ENCODE measurements at places on chromosomes 5 and 9.

DNA sequence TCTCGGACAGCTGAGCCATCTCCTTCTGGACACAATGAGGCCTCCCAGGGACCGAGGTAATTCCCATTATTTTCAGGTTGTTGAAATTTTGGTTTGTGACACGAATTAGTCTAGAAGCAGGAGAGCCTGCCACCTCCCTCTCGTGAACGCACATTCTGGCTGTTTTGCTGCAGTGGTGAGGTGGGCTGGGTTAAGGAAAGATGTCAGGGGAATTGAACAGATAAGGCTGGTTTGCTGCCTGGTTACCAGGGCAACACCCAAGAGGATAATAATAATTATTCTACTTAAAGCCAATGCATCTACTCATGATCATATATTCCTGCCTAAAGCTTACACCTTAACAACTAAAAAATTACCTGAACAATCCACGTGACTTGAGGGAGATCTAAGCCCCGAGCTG, 38.1 kb downstream of the DDX31 start:
- DNase-seq, result no peak

GRCh38 chr5:66637994-66638393, 41.8 kb downstream of the MAST4 start:
- no peak for DNase-seq

GRCh38 chr5:64987768-64988167, 219.0 kb downstream of the CWC27 start:
- no peak for DNase-seq

- DNase-seq, result no peak
Measured at GRCh38 chr5:135559354-135559753, 19.4 kb downstream of the CXCL14 start.

GRCh38 chr5:24606971-24607370, 37.8 kb downstream of the CDH10 start:
- DNase-seq, result no peak

- DNase-seq, result no peak
Measured at GRCh38 chr9:19117039-19117716, 10.1 kb downstream of the PLIN2 start.

DNA sequence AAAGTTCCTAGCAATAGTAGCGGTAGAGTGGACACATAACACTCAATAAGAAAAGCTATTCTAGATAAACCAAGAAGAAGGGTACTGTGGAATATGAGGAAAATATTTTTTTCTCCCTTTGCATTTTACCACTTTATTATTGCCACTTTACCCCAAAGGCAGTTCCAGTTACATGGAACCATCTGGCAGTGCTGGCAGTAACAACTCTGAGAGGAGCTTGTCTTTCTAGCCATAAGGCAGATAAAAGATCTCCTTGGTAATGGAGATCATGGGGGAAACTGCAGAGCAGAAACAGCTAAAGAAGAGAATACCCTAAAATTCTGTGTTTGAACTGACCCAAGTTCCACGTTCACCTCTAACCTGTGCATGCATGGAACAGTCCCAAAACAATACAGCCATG, 38.5 kb downstream of the UBTD2 start:
- DNase-seq, result no peak

GRCh38 chr5:159837860-159838259, 78.4 kb upstream of the ADRA1B start:
- no peak for DNase-seq

DNA sequence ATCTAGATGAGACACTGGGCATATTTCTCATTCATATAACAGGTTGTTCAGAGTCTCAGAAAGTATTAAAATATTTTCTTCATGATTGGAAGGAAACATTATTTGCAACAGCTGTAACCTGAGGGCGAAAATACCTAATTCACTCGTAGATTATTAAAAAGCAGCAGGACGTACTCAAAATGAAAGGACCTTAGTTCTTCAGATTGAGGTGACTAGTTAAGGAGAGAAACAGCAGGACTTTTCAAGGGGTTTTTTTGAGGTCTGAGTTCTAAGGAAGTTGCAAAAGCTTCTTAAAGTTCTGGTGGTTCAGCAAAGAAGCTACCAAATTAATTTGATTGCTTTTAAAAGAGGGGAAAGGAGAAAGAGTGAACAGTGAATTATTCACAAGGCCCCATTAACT, 174.9 kb downstream of the TMEM161B start:
- DNase-seq, result no peak

- no peak for DNase-seq
Measured at GRCh38 chr9:116791326-116791725, 104.2 kb downstream of the TRIM32 start.

- DNase-seq, result no peak
Measured at GRCh38 chr9:26157411-26157810, 479.2 kb upstream of the TUSC1 start.

GRCh38 chr9:136107155-136107952, 11.3 kb downstream of the TMEM250 start:
- DNase-seq, result no peak

DNA sequence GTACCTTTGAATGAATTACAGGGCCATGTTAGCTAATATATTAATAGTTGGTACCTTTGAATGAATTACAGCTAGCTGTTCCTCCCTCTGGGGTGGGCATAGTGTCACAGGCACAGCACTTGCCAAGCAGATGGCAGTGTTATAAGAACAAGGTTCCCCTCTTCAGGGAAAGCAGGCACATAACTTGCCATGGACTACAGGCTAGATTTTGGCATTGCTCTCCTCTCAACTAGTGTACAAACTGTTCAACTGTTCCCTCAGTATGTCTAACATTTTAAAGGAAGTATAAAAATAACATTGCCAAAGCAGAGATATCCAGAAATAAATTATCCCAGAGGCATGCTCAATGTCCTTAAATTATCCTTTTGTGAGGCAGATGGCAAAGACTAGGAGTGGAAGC, 33.7 kb downstream of the ABITRAM start:
- DNase-seq, result peak; percentile 7

DNA sequence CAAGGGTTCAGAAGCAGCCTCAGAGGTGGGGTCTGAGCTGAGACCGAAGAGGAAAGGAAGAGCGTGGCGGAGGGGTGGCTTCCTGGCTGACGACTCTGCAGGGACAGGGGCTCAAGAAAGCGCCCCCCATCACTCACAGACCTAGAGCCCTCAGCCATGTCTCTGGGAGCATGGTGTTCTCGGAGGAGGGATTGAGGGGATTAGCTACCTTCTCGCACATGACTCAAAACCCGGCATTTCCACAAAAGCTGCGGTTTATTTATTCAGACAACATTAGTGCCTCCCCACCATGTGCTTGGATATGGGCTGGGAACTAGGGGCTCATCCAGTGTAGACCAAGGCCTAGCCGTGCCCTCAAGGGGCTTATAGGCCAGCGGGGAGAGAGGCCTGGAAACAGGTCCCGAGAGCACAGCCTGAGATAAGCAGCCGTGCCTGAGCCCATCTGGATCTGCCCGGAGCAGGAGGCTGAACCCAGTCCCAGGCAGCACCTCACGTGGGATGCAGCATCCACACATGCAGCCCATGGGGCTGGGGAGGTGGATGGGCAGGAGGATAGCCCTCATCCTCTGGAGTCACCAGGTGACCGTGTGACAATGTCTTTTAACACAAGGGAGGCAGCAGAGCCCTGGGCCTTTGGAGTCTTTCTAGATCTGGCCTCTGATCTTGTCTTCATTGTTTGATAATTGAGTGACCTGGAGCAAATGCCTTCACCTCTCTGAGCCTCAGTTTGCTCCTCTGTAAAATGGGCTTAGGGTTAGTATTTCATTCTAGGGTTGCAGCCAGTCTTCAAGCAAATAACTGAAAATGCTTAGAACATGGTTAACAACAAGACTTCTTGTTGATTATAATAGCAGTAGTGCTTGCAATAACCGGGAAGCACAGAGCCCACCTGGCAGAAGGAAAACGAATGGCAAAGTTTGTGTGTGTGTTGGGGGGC, 878 bp upstream of the HMCN2 start:
- DNase-seq, result no peak

- peak; percentile 27 for DNase-seq
Measured at GRCh38 chr5:103101079-103101750, 18.7 kb downstream of the GIN1 start.

GRCh38 chr9:4366591-4367330, 66.9 kb upstream of the GLIS3 start:
- DNase-seq, result peak; percentile 87

GRCh38 chr9:78029551-78030295, 1.9 kb downstream of the GNAQ start:
- peak; percentile 76 for DNase-seq

DNA sequence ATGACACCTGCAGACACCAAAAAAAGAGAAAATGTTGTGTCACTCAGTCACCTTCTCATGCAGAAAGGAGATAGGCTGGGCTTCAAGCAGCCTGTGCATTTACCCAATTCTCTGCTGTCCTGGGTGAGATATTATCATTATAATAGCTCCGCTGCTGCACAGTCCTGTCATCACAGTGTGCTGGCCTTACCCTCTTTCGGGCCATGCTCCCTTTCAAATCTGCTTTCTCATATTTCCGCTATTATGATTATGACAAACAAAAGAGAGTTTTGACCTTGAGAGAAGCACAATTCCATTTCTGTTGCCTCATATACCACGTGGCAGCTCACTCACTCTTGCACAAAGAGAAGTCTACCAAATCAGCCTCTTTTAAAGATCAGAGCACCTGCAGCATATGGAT, 1350.1 kb upstream of the ACO1 start:
- DNase-seq, result no peak

GRCh38 chr5:146890731-146891440, 12.3 kb upstream of the PPP2R2B start:
- DNase-seq, result no peak

- DNase-seq, result no peak
Measured at GRCh38 chr9:123772374-123772773, 157.6 kb downstream of the DENND1A start.

DNA sequence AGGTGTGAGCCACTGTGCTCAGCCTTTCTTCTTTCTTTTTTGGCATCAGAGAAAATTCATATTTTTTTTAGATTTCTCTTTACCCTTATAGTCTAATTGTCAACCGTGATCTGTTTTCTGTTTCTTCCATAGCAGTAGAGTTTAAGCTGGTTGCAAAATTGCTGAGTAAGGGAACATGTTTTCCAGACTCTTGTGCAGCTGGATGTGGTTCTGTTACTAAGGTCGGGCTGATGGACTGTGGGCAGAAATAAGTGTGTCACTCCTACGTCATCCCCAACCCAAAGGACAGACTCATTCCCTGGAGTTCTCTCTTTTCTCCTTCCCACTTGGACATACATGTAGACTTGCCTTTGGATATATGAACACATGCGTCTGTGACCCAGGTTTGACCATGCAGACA, 64.1 kb upstream of the GOLM1 start:
- no peak for DNase-seq

DNA sequence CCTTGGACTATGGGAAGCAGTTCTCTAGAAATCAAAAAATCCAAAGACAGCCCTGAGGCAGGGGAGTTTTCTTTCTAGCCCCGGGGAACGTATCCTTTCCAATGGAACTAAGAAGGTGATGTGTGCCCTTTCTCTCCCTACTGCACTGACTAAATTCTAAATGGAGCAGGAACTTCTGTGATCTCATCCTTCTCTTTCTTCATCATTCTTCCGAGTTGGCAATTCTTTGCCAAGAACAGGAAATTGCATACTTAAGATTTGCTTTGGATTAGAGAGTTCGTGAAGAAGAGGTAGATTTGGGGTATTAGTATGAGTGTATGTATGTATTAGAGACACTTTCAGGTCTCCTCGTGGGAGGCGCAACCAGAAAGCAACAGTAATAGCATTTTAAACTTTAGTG, 178.0 kb upstream of the PIK3R1 start:
- DNase-seq, result no peak
